Activated CD8-positive, alpha-beta memory T cell treated with anti-CD3 and anti-CD28 coated beads, Interleukin-2, amount 50 U/mL, for 4 hours (primary cell): ENCODE measurements at places on chromosomes 7 and 10.

DNA sequence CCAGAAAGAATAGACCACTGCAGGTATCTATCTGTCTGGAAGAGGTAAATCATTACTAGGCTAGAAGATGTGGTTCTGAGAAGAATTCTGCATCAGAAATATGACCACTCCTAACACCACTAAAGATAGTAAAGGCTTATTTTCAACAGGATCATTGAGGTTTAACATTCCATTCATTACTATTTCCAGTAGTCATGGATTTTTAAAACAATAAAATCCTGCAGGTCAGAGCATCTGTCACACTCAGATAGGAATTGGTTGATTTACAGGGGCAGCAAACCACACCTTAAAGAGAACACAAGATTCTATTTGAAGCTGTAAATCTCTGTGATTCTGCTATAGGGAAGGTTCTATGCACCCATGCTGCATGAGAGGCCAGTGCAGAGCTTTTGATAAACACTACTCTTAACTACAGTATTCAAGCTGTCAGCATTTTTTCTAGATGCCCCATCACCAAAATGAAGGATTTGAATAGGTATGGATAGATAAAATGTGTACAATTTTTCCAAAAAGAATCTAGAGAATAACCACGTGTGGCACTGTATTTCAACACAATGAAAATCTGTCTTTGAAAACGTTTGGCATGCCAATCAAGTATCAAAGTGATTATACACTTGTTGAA is 14.6 kb downstream of the LRRC17 start:
- DNase-seq: no peak

DNA sequence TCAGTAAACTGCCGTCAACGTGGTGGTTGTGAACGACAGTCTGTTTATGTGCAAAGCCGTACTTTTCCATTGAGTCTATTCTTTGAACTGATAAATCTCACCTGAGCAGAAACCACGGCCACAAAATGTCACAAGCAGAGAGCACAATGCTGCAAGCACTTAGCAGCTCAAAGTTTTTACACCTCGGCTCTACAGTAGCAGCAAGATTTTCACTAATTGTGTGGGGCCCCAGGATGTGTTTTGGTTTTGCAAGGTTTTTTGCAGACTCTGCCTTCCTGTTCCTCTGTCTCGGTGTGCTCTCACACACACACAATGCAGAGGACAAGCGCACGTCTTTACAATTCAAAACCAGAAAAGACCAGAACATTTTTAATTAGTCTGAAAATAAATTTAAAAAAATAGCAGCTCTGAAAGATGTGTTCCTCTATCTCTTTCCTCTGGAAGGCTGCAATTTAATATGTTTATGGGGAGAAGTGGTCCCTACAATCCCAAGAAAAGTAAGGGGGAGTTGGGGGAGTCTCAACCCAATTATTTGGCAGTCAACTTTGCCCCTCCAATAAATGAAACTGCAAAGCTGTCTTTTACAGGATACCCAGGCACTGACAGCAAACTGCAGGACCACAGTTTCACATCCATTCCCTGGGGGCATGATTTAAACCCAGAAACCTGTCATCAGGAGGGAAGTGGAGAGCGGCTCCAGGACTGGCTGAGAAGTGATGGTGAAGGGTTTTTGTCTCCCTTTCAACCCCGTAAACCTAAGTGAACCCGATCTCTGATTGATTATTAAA is 73.8 kb upstream of the SFMBT2 start:
- peak; percentile 54 for DNase-seq

GRCh38 chr7:87144173-87144657 is 8.0 kb upstream of the DMTF1 start:
- DNase-seq: no peak

DNA sequence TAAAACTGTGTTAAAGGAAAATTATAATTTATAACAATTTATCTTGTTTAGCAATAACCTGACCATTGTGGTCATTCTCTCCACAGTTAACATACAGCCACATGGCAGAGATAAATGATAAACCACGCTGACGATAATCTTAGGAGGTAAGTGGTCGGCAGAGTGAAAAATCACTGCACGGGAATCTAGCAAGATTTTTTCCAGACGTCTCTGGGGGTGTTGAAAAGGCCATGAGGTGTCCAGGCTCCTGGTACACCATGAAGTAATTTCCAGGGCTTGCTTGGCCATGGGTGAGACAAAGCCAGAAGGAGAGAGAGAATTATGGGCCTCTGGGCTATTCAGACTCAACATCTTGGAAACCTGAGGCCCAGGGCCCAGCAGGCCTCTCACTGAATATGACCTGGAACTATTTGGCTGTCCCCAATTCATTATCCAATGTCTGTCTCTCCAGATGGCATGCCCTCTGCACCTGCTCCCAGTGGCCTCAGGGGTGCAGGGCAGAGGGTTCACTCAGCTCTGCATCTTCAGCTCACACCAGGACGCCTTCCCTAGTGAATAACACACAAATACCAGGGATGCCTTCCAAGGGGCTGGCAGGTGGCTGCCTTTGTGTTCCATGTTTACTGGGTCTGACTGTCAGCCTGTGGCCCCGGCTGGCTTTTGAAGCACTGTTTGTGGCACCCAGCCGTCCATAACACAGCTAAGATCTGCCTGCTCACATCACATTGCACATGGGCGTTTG is 590.4 kb upstream of the PFKP start:
- DNase-seq: no peak

GRCh38 chr7:7641129-7641663 is 644 bp downstream of the UMAD1 start:
- DNase-seq: no peak

DNA sequence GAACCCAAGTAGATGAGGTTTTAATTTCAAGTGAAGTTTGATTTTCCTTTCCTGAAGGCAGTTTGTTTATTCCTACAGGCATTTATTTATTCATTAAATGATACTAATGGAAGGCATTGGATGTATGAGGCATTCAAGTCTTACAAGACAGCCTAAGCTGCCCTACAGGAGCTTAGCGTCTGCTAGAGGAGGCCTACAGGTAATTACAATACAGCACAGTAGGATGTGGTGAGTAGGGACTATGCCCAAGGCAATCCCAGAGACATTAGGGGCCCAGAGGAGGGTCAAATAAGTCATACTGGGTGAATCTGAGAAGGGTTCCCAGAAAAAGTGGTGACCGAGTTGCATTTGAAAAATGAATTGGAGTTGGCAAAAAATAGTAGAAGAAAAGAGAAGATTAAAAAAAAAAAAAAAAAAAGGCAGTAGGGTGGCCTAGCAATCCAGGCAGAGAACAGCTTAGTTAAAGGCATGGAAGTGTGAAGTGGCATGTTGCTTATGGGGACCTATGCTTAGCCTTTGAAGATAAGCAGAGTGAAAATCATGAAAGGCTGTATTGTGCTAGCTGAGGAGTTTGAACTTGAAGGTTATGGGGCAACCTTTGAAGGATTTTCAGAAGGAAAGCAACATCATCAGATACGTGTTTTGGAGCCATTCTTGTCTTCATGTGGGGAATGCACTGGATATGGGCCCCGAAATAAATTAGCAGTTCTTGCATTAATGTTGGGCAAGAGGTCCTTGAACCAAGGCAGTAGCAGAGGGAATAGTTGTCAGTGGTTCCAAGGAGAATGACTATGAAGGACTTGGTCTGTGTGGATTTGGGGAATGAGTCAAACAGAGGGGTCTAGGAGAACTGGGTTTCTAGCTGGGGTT is 65.5 kb downstream of the SNX10 start:
- no peak for DNase-seq
